ENCODE measurements at places on chromosomes 11 and 22.

- no peak for DNase-seq
Measured at GRCh38 chr11:36088266-36088972, 144.6 kb downstream of the LDLRAD3 start.

GRCh38 chr22:35930933-35931332 lies 97.7 kb downstream of the RBFOX2 start:
- DNase-seq, result peak; percentile 64

DNA sequence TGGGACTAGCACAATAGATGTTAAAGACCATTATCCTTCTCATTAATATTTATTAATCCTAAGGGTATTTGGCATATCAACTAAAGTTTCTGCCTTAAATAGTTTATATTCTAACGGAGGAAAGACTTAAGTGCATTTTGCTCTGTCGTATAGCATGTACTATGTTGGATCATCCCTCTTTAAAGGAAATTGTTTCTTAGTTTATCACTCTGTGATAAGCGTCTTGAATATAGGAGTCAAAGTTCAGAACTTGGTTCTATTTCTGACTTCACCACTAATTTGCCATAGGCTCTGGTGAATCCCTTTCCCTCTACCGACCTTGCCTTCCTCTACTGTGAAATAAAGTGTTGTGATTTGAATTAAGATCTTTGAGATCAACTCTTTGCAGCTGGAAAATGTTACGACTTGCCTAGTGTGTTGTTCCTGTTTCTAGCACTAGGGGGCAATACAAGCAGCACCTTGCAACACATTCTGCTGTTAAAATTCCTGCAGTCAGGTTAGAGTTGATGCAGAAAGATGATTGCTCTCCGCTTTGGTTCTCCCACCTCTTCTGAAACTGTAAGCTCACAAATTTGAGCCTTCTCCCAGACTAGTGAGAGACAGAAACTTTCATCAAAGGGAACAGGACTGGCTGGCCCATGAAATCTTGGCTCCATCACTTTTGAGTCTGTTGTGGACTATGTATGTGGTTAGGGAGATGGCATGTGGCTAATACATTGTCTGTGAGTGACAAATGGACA lies 27.8 kb upstream of the ZNRF3 start:
- DNase-seq, result peak; percentile 34

GRCh38 chr11:5892908-5893307 lies at the start of gene OR52E5:
Gene OR52E5, plus strand, starts transcription at chr11:5893208. Its CDS starts 7,569 bp downstream, at chr11:5900777.
- DNase-seq, result no peak

GRCh38 chr11:60872961-60873524 lies 5.7 kb downstream of the ZP1 start:
- DNase-seq, result no peak

DNA sequence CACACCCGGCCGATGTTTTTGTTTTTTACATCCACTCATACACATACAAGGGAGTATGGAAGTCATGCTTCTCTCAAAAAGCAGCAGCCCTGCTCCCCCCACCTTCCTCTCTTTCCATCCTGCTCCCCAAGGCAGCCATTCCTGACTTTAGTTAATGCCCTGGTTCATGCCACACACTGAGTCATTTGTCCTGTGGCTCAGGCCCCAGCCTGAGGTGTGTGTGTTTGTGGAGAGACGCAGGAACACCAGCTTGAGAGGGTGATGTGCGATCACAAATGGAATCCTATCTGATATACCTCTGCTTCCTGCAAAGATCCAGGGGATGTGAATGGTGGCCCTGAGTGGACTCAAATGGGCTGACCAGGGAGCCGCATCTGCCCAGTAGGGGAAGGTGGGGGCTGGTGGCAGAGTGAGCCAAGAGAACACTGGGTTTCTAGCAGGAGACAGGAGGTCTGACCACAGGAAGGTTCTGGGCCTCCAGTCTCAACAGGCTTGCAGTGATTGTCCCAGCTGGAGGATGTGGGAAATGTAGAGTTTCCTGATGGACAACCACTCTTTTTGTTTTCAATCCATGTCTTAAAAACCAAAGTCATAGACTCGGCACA lies 86.7 kb downstream of the OSBP2 start:
- DNase-seq, result no peak

DNA sequence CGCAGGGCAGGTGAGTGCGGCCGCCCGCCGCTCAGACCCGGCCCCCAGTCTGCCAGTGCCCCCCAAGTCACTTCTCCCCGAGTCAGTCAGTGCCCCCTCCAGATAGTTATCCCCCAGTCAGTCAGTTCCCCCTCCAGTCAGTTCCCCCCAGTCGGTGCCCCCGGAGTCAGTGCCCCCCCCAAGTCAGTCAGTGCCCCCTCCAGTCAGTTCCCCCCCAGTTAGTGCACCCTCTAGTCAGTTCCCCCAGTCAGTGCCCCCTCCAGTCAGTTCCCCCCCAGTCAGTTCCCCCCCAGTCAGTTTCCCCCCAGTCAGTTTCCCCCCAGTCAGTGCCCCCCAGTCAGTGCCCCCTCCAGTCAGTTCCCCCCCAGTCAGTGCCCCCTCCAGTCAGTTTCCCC lies 411 bp downstream of the PPP6R2 start:
- no peak for DNase-seq

DNA sequence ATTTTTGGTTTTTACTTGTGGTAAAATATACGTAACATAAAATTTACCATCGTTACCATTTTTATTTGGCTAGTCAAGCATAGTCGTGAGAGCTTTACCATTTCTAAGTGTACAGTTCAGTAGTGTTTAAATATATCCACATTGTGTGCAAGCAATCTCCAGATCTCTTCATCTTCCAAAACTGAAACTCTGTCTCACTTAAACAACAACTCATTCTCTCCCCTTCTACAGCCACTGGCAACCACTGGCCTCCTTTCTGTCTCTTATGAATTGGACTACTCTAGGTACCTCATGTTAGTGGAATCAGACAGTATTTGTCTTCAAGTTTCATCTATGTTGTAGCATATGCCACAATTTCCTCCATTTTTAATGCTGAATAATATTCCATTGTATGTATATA lies 37.4 kb downstream of the SMC1B start:
- no peak for DNase-seq

DNA sequence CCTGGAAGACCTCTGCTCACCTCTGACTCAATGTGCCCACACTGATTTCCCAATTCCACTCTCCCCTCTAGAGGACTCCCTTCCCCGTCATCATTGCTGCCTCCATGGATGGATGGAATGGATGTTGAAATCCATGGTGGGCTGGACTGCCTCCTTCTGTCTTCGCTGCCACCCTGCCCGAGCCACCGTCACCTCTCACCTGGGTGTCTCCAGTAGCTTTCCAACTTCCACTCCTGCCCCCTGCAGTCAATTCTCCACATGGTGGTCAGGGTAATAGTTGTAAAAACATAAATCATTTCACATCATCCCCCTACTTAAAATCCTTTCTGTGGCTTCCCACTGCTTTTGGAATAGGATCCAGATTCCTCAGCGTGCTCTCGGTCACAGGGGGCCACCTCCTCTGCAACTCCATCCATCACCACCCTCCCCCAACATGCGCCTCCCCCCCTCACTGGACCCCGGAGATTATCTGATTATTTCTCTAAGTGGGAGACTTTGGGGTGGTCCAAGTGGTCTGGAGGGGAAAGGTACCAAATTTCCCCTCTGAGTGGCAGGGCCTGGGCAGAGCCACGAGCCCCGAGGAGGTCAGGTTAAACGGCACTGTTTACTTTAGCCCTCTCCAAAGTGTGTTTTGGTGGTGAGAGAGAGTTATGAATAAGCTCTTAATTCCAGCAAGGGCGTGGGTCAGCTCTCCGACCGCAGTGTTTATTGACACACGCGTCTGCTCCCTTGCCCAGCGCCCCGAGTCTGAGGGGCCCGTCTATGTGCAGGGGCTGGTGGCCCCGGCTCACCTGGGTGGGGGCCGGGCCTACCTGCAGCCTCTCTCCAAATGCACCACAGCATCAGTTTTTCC lies 313.7 kb downstream of the MN1 start:
- no peak for DNase-seq

DNA sequence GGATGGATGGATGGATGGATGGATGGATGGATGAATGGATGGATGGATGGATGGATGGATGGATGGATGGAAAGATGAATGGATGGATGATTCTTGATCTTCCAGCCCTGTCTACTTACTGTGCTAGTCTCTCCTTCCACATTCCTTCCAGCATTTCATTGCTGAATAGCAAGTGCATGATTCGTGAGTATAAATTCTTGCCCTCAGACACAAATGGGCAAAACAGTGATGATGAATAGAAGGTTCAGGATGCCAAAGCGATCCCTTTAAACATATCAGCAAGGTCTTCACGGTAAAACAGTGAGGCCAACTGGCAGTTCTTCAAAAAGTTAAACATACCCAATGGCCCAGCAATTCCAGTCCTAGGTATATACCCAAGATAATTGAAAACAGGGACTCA lies 400.2 kb downstream of the MN1 start:
- DNase-seq, result peak; percentile 3

GRCh38 chr11:32315121-32315520 lies 120.2 kb downstream of the WT1 start:
- no peak for DNase-seq

DNA sequence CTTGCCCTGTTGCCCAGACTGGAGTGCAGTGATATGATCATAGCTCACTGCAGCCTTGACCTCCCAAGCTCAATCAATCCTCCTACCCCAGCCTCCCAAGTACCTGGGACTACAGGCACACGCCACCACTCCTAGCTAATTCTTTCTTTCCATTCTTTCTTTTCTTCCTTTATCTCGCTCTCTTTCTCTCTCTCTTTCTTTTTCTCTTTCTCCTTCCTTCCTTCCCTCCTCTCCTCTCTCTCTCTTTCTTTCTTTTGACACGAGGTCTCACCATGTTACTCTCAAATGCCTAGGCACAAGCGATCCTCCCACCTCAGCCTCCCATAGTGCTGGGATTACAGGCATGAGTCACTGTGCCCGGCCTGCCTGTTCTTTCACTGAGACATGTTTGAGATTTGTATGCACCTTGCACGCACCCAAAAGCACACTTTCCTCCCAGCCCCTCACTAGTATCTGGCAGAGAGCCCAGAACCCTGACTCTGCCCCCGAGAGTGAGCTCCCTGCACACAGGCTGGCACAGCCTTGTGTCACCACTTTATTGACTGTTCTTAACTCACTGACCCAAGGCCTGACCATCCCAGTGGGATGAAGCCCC lies 56.8 kb downstream of the CD6 start:
- DNase-seq, result no peak

- no peak for DNase-seq
Measured at GRCh38 chr11:95659088-95659487, 130.5 kb downstream of the FAM76B start.

DNA sequence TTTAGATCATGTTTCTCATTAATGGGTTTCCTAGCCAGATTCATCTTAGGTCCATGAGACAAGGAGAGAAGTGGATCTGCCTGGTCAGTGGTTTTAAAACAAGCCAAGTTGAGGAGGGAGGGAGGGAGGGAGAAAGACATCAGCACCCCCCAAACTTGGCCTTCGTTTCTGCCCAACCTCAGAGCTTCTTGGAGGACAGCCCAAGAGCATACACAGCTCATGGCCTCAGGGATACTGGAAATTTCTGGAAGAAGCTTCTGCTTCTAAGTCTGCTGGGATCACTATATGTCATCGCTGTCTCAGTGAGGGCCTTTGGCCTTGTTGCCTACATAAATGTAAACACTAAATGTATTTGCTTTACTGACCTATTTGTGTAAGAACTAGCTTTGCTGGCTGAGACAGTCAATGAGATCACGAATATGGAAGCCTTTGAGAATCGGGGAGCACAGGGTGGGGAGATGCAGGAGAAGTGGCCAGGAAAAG lies 375.1 kb downstream of the BUD13 start:
- no peak for DNase-seq

DNA sequence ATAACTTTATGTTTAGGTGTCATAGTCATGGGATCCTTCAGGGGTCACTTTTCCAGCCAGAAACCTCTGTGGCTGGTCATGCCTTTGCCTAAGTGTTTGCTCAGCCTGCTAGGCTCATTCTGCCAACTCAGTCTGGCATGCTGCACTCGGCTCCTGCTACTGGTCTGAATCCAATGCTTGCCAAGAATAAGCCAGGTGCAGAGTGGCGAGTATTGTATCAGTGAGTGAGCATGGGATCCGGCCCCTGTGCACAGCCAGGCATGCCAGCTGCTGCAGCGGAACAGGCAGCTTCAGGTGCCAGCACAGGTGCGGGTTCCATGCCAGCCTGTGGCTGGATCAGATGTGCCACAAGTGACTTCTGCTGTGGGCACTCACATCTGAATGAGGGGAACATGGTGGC lies 1269.3 kb upstream of the CNTN5 start:
- DNase-seq, result no peak

GRCh38 chr11:67600324-67601029 lies 6.3 kb upstream of the NDUFV1 start:
- DNase-seq, result no peak

DNA sequence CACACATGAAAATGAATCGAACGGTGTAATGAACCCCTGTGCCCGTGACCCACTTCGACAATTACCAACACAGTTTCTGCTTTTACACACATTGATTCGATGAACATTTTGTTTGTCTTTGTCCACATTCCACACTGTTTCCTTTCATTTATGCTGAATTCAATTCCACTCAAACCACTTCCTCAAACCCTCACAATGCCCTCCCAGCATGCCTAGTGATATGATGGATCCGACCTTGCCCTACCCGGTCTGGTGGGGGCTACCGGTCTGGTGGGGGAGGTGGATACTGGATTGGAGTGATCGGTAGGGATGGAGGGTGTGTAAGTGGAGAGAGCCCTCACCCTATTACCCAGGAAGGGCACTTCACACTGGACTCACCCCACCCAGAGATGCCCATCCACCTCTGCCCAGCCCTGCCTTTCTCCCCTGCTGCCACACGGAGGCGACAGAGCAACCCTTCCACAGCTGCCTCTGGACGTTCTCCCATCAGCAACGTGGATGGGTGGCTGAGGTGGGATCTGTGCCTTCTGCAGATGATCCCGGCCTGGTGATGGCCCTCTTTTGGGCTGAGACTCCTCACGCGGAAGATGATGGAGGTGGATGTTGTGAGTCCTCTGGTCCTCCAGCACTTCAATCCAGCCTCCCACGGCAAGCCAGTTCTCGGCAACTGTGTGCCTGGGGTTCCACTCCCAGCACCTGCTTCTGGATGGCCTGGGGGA lies 33.0 kb upstream of the P2RY2 start:
- DNase-seq, result peak; percentile 51

- no peak for DNase-seq
Measured at GRCh38 chr22:35008213-35008612, 57.7 kb upstream of the ISX start.

DNA sequence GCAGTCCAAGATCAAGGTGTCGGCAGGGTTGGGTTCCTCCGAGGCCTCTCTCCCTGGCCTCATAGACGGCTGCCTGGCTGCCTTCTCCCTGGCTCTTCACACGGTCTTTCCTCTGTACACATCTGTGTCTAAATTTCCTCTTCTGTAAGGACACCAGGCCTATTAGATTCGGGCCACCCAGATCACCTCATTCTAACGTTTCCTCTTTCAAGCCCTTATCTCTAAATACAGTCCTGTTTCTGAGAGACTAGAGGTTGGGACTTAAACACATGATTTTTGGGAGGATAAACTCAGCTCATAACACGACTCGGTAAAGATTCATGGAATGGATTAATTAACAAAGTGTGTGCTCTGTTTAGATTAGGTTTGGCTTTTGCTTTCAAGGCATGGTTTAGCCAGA lies 136.0 kb upstream of the SORL1-AS1 start:
- no peak for DNase-seq
